ENCODE measurements at places on chromosomes 4 and X.
A peak's percentile ranks its signal among the peaks of the same experiment; 100 is the strongest.

DNA sequence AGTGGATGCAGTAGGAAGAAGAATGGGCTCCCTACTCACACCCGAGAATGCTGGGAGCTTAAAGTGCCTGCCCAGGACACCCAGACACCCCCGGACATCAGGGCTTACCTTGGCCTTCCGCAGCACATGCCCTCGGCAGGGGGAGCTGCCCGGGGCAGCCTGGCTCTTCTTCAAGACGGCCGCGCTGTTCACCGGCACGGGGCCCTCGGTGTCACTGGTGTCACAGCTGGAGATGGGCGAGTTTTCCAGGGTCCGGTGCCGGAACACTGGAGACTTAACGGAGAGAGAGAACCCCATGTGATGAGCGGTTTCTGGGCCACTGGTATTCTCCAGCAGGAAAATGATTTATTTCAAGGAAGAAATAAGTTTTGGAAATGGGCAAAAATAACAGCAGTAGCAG lies 170.9 kb downstream of the AFAP1 start:
- H3K4me1 ChIP-seq = peaks cover 30% of the 10 kb centered on the region
- H3K27me3 ChIP-seq = no peaks in the 10 kb centered on the region
- peaks cover 78% of the 10 kb centered on the region for H3K36me3 ChIP-seq
- no peak overlapping the region for H3K27ac ChIP-seq
- no peak overlapping the region for H3K4me3 ChIP-seq
- DNase-seq = no peak

- no peaks in the 10 kb centered on the region for H3K36me3 ChIP-seq
- DNase-seq = no peak
- H3K27ac ChIP-seq = no peak overlapping the region
- no peaks in the 10 kb centered on the region for H3K4me1 ChIP-seq
- H3K27me3 ChIP-seq = peaks cover 14% of the 10 kb centered on the region
- H3K4me3 ChIP-seq = no peak overlapping the region
Measured at GRCh38 chr4:18227880-18228279, 206.3 kb upstream of the LCORL start.

DNA sequence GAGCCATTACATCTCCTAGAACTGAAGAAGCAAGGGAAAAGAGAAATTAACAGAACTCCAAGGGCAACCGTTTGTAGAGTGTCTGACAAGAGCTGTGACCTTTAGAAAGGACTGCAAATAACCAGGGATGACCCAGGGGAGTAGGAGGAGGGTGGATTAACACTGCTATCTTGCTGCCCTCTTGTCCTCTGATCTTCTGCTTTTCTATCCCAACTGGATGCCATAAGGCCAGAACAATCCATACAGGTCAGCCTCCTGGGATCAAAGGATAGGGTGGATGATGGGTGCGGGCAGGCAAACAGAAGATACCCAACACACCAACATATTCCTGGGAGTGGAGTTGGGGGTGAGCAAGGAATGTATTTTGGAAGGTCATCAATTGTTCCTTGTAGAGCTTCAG lies 19.8 kb upstream of the PDE5A start:
- no peak for DNase-seq
- no peaks in the 10 kb centered on the region for H3K36me3 ChIP-seq
- no peak overlapping the region for H3K27ac ChIP-seq
- H3K4me3 ChIP-seq = no peak overlapping the region
- H3K27me3 ChIP-seq = peaks cover 36% of the 10 kb centered on the region

DNA sequence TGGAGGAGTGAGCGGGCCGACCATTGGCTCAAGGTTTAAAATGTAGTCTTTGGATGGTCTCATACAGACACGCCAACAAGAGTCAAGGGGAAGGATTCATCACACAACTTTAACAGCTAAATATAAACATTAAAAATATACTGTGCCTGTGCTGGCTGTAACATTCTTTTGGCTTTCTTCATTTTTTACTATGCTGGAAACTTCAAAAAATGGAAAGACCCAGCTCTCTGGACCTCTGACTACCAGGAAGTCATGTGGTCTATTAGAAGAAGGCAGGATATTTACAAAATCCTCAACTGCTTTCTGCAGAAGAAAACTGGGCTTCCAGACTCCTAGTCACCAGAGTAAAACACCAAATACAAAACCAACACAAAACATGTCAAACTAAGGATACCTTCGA lies 49.8 kb upstream of the KLF3 start:
- no peak for DNase-seq
- peaks cover 26% of the 10 kb centered on the region for H3K4me1 ChIP-seq
- no peak overlapping the region for H3K27ac ChIP-seq
- H3K36me3 ChIP-seq = no peaks in the 10 kb centered on the region
- no peaks in the 10 kb centered on the region for H3K27me3 ChIP-seq

- peaks cover 5% of the 10 kb centered on the region for H3K4me1 ChIP-seq
- H3K36me3 ChIP-seq = no peaks in the 10 kb centered on the region
- H3K27ac ChIP-seq = no peak overlapping the region
- peaks cover 28% of the 10 kb centered on the region for H3K27me3 ChIP-seq
Measured at GRCh38 chrX:78555401-78555980, 103.6 kb downstream of the RTL3 start.

DNA sequence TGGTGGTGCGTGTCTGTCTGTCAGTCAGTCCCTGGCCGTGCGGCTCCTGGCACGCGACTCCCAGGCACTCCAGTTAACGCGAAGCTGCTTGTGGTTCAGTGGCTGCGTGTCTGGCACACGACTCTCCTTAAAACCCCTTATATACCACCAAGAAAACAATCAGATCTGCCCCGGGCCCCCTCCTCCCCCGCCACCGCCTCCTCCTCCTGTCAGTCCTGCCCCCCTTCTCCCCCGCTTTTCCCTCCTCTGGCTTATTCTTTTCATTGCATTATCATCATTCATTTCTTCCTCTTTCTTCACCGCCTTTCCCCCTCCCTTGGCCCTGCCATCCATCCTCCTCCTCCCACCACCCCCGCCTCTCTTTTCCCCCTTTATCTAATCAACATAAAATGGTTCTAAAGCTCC lies at the start of gene NEUROG2:
TSS of gene NEUROG2 (minus strand) at position 115 of the 405 bp plus-strand sequence. CDS start 705 bp downstream, outside the sequence.
- peaks cover 55% of the 10 kb centered on the region for H3K4me1 ChIP-seq
- H3K36me3 ChIP-seq = peaks cover 2% of the 10 kb centered on the region
- DNase-seq = no peak
- H3K27ac ChIP-seq = peak within 1 kb of the TSS; percentile 75
- H3K4me3 ChIP-seq = peak within 1 kb of the TSS; percentile 85
- peaks cover 96% of the 10 kb centered on the region for H3K27me3 ChIP-seq

DNA sequence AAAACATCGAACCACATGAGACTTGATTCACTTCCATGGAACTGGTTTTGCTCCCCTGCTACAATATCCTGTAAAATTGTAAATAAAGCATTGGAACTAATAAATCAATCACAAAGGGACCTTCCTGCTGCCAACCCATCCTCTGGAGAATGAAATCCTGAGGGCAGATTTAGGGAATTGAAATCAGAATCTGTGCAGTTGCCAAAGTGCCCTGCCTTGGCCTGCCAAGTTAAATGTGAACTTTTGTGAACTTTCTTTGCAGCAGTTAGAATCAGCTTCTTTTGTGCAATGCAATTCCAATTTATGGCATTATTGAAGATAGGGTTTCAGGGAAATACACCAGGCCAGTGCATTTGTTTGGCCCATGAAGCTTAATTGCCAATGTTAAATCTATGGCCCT lies 263.1 kb downstream of the PTTG2 start:
- DNase-seq = no peak
- no peak overlapping the region for H3K27ac ChIP-seq
- H3K27me3 ChIP-seq = no peaks in the 10 kb centered on the region
- no peaks in the 10 kb centered on the region for H3K36me3 ChIP-seq
- H3K4me1 ChIP-seq = no peaks in the 10 kb centered on the region

DNA sequence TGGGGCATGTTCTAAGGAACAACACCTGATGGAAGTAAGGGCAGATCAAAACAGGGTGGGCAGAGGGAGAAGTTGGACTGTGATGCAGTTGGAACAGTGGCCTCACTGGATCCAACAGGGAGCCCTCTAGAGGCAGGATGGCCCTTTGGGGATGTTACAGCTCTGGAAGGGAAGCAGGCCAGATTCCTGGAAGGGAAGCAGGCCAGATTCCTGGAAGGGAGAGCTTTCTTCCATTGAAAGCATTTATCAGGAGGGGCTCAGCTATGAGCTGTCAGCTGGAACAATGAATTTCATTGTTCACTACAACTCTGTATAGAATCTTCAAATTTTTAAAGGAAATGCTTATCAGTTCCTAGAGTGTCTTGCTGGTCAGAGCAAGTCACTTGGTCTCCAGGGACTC lies 17.7 kb downstream of the IL15 start:
- H3K36me3 ChIP-seq = no peaks in the 10 kb centered on the region
- H3K27me3 ChIP-seq = no peaks in the 10 kb centered on the region
- no peak overlapping the region for H3K27ac ChIP-seq
- no peak overlapping the region for H3K4me3 ChIP-seq

- H3K27ac ChIP-seq = no peak overlapping the region
- DNase-seq = no peak
- peaks cover 15% of the 10 kb centered on the region for H3K27me3 ChIP-seq
Measured at GRCh38 chrX:29671421-29671820, 543.9 kb upstream of the MAGEB2 start.

- H3K36me3 ChIP-seq = peaks cover 15% of the 10 kb centered on the region
- H3K27ac ChIP-seq = peak overlapping the region; percentile 30
- peaks cover 33% of the 10 kb centered on the region for H3K4me1 ChIP-seq
- no peaks in the 10 kb centered on the region for H3K27me3 ChIP-seq
- no peak for DNase-seq
Measured at GRCh38 chr4:37928426-37929416, 31.5 kb upstream of the PTTG2 start.

DNA sequence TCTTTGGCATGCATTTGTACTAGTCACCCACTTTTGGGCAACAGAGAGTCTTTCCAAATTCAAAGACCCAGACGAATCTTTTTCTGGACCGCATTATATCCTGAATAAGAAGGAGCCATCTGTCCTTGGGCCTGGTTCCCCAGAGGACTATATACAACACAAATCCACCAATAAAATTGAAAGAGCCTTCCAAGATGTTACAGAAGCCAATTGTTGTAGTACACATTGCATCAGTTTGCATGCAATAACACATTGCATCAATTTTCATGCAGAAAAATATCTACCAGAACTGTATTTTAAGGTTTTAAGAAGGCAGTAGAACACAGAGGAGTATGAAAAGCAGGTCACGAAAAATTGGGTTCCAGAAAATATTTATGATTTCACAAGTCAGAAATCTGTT lies 203.2 kb downstream of the HTR2C start:
- DNase-seq = no peak
- H3K27ac ChIP-seq = no peak overlapping the region
- no peaks in the 10 kb centered on the region for H3K27me3 ChIP-seq
- H3K4me3 ChIP-seq = no peak overlapping the region

DNA sequence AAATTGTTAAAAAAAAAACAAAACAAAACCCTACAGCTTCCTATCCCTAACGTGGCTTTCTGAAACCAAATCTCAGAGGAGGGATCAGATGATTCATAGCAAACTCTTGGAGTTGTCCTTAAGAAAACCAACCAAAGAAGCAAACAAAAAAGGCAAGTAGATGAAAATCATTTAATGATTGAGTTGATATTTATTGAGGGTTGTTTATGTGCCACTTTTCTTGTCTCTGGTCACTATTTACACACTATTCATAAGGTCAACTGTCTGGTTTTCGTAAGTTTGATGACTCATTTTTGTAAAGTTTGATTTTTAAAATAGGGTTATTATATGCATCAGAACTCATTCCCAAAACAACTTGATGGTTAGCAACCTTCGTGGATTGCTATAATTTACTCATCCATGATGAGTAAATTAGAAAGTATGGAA lies 133.4 kb downstream of the UNC5C start:
- DNase-seq = no peak
- H3K27me3 ChIP-seq = peaks cover 2% of the 10 kb centered on the region
- H3K27ac ChIP-seq = no peak overlapping the region
- no peak overlapping the region for H3K4me3 ChIP-seq
- H3K36me3 ChIP-seq = no peaks in the 10 kb centered on the region
- no peaks in the 10 kb centered on the region for H3K4me1 ChIP-seq

Data from activated T-cell treated with anti-CD3 and anti-CD28 coated beads, Interleukin-2, amount 50 U/mL, for 24 hours (primary cell).